ENCODE measurements at places on chromosomes 6 and 20. TPM values are rescaled to one million over a fixed set of nuclear protein-coding genes. Genes with fewer than 3 reads are reported as not detected.

DNA sequence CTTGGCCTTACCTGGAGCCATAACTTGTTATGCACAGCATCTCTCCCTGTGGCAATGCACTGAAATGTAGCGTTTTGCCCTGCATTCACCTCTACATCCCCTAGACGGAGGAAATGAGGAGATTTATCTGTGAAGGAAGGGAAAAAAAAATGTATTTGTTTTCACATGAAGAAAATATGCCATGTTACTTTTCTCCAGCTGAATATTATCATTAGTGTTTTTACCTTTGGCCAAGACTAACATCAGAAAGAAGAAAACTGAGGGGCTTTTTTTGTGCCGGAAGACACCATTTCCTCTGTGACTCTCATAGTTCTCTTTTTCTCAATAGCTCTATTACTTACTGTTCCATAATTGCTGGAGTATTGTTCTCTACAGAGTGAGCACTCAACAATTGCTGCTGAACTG is 280.4 kb downstream of the PTPRK start:
- H3K36me3 ChIP-seq: 0 out of 2 replicates have a peak, but pooled peaks cover 4% of the 10 kb centered on the region
- H3K27me3 ChIP-seq: no peaks in the 10 kb centered on the region
- peaks cover 12% of the 10 kb centered on the region for H3K4me1 ChIP-seq
- H3K27ac ChIP-seq: no peak overlapping the region
- no peak for DNase-seq

DNA sequence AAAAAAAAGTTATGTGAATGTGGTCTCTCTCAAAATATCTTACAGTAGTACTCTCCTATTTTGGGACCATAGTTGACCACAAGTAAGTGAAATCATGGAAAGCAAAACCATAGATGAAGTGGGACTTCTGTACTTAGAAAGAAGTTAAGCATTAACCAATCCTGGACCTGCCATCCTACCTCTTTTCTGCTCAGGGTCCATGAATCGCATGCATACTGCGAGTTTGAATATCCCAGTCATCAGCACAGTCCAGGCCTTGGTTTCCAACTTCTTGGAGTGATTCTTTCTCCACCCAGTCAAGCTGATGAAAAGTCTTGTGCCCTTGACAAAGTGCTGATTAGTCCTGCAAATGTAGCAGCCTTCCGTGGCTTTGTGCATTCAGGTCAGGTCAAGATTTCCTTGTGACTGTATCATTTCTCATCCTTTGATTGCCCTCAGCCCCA is 46.0 kb downstream of the RNF217 start:
- peaks cover 42% of the 10 kb centered on the region for H3K4me1 ChIP-seq
- peak overlapping the region; percentile 36 for H3K27ac ChIP-seq
- no peaks in the 10 kb centered on the region for H3K27me3 ChIP-seq
- no peak overlapping the region for H3K4me3 ChIP-seq
- peak; percentile 67 for DNase-seq

- no peaks in the 10 kb centered on the region for H3K27me3 ChIP-seq
- no peaks in the 10 kb centered on the region for H3K36me3 ChIP-seq
- peak overlapping the region; percentile 67 for H3K27ac ChIP-seq
- peaks cover 18% of the 10 kb centered on the region for H3K4me1 ChIP-seq
- peak overlapping the region; percentile 16 for H3K4me3 ChIP-seq
- DNase-seq: peak; percentile 88
Measured at GRCh38 chr6:160030103-160030502, 61.2 kb downstream of the IGF2R start.

GRCh38 chr20:25574411-25574810 is 10.9 kb downstream of the NINL start:
- peak; percentile 32 for DNase-seq
- no peak overlapping the region for H3K4me3 ChIP-seq
- H3K27me3 ChIP-seq: no peaks in the 10 kb centered on the region
- no peak overlapping the region for H3K27ac ChIP-seq
- H3K36me3 ChIP-seq: no peaks in the 10 kb centered on the region

DNA sequence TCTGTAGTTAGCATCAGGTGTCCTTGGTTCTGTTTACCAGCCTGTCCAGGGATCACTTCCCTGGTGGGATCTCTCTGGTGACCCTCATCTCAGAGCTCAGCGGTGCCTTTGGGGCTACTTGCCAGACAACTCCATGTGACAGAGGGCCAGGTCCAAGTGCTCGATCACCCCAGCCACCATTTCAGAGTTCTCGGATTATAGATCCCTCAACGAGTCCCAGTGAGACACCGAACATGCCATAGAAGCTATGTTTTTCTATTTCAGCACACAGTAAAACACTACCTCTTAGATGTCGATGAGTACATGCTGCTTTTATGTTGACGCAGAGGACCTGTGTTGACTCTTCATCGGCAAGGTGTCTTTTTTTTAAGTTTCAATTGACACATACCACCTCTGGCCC is 170.1 kb upstream of the AKAP12 start:
- peaks cover 49% of the 10 kb centered on the region for H3K4me1 ChIP-seq
- peak overlapping the region; percentile 95 for H3K27ac ChIP-seq

DNA sequence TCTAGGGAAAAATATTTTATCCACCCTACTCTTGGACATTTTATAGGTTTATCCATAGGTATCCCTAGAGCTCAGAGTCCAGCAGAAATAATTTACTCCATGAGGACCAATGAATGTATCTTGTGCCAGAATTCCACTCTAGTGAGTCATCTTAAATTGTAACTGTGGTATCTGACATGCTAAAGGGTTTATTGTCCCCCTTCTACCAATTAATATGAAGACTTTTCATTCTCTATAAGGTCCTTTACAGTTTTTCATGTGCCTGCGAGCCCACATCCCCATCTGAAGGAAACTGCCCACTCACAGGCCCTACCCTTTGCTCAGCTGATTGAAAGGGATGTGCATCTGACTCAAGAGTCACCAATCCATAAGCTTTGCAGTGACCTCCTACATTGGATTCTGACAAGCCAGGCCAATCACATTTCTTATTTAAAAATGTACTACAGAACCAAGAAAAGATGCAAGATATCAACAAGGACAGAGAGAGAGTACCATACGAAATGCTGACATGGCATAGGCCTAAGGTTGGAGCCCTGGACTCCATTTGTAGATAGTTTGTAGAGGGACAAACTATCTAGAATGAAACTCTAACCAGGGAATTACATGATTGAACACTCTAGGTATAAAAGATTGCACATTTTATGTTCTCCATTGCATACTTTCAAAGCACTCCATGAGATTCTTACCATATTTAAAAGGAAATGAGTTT is 93.4 kb upstream of the DEFB112 start:
- no peak overlapping the region for H3K4me3 ChIP-seq
- no peaks in the 10 kb centered on the region for H3K36me3 ChIP-seq
- DNase-seq: no peak
- H3K27ac ChIP-seq: no peak overlapping the region

DNA sequence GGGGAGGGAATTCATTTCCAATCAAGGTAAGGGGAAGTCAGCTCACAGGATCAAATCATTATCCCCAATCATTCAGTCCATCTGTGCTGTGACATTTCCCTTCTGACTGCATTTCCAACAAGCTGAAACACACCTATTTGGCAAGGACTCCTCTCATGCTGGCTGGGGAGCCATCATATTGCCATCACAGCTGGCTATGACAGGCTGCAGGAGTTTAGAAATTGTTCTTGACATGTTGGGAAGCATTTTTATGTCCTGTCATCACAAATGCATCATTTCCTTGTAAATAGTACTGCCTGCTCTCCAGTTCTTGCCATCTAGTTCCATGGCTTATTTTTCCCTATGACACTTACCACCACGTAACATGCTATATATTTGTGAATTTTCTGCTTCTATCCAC is 113.9 kb upstream of the TMEM170B start:
- H3K4me1 ChIP-seq: peaks cover 32% of the 10 kb centered on the region
- H3K27me3 ChIP-seq: no peaks in the 10 kb centered on the region
- no peaks in the 10 kb centered on the region for H3K36me3 ChIP-seq
- H3K27ac ChIP-seq: no peak overlapping the region
- DNase-seq: no peak

DNA sequence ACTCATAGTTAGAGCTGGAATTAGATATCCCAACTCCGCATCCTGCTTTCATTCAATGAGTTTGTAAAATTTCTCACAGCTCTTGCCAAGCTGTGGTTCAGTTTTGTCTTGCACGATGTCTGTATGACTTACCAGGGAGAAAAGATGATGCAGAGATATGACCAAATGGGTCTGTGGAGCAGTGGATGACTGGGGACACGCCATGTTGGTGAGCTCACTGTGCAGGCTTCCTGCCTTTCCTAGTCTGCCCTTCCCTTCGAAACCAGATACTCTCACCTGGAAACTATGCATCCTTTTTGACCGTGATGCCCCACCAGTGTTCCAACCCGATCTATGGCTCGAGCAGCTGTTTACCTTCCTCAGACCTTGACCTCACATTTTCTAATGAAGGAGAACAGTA is 262.7 kb upstream of the BMP2 start:
- no peak overlapping the region for H3K4me3 ChIP-seq
- H3K36me3 ChIP-seq: no peaks in the 10 kb centered on the region
- H3K27ac ChIP-seq: no peak overlapping the region
- peaks cover 6% of the 10 kb centered on the region for H3K27me3 ChIP-seq

DNA sequence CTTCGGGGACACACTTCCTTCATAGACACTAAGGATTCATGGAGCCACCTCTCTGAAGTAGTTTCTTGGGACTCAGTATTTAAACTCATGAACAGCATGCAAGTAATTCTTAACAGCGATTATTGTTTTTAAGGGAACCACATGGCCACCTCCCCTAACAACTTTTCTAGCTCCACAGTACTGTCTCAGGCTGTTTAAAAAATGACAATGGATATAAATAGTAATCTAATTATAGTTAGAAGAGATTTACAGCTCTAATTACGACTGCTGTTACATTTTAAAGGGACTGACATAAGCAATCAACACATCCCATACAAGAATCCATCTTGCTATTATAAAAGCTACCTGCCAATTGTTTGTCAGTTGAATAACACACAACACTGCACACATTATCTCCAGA is 72.1 kb upstream of the HDGFL1 start:
- no peaks in the 10 kb centered on the region for H3K27me3 ChIP-seq
- no peaks in the 10 kb centered on the region for H3K4me1 ChIP-seq
- H3K27ac ChIP-seq: no peak overlapping the region
- no peak for DNase-seq
- H3K36me3 ChIP-seq: no peaks in the 10 kb centered on the region

GRCh38 chr6:118012944-118013343 is 105.9 kb downstream of the SLC35F1 start:
- H3K27ac ChIP-seq: no peak overlapping the region
- H3K4me3 ChIP-seq: no peak overlapping the region
- DNase-seq: no peak

DNA sequence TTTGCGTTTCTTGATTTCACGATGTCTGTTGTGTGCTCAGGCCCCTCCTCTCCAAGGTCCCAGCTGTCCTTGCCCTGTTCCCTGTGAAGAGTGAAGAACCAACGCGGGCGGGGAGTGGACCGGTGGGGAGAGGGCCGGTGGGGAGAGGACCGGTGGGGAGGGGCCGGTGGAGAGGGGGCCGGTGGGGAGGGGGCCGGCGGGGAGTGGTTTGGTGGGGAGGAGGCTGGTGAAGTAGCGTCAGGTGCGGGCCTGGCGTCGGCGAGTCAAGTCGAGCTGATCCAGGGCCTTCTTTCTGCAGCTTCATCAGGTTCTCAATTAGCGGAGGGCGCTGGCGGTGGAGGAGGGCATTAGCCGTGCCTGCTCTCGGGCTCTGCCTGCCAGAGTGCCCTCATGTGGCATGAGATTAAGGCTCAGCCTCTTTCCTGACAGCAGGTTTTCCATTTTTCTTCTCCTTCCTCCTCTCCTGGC is 21.2 kb upstream of the BHLHE23 start:
- H3K27me3 ChIP-seq: peaks cover 50% of the 10 kb centered on the region
- H3K27ac ChIP-seq: no peak overlapping the region

GRCh38 chr6:40898073-40898472 is 140.9 kb downstream of the UNC5CL start:
- peaks cover 3% of the 10 kb centered on the region for H3K4me1 ChIP-seq
- H3K27me3 ChIP-seq: no peaks in the 10 kb centered on the region
- H3K27ac ChIP-seq: no peak overlapping the region
- H3K4me3 ChIP-seq: no peak overlapping the region
- DNase-seq: no peak

GRCh38 chr6:43376551-43376981 is 7.1 kb upstream of the ZNF318 start:
- H3K4me1 ChIP-seq: no peaks in the 10 kb centered on the region
- H3K36me3 ChIP-seq: no peaks in the 10 kb centered on the region
- no peak overlapping the region for H3K4me3 ChIP-seq

DNA sequence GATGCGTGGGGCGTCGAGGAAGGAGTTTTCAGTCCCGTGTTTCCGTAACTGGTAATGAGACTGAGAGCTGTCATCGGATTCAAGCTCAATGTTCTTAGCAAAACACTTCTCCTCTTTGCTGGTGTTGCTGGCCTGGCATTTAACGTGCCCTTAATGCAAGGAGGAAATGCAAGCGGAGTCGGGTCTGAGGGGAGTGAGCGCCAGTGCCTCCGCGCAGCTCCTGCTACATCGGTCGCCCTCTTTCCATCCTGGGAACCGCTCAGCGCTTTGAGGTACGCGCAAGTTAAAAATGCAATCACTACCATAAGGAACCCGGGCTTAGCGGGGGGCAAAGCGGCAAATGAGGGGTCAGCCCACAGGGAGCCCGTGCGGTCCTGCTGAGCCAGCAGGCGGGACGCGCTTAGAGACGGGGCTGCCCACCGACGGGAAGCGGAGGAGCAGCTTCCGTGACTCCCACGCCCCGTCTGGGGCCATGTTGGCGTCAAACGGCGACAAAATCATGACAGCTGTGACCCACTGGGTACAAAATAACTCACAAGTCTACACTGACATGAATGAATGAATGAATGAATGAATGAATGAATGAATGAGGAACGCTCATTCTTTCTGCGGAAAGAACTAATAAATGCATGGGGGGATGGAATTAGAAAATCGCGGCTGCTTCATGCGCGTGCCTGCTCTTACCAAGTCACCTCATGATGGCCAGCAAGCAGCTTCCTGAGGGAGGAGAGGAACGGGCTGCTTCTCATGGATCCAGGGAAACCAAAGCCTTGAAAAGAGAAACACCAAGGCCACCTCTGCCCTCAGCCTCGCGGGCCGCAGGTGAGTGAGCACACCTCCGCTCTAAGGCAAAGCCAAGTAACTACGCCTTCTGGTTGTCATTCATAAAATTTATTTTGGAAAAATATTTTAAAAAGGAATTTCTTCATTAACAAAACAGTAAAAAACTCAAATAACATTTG is 9.3 kb downstream of the DLL1 start:
- no peaks in the 10 kb centered on the region for H3K36me3 ChIP-seq
- no peak for DNase-seq
- H3K27me3 ChIP-seq: no peaks in the 10 kb centered on the region
- H3K4me3 ChIP-seq: no peak overlapping the region
- H3K4me1 ChIP-seq: 0 out of 2 replicates have a peak, but pooled peaks cover 3% of the 10 kb centered on the region

Gene ARHGAP40
- polyA plus RNA-seq: not detected

Gene PTPRT
- polyA plus RNA-seq: not detected

Gene DYNLT2
- polyA plus RNA-seq: 0.51 TPM

Gene RFX6
- not detected for polyA plus RNA-seq

Gene PDYN
- not detected for polyA plus RNA-seq

Gene LGSN
- polyA plus RNA-seq: not detected

Gene HDGFL1
- polyA plus RNA-seq: not detected
